Activated CD4-positive, CD25-positive, alpha-beta regulatory T cell treated with anti-CD3 and anti-CD28 coated beads, Interleukin-2, amount 50 U/mL, for 72 hours (primary cell): ENCODE measurements at places on chromosomes 11 and 22.

DNA sequence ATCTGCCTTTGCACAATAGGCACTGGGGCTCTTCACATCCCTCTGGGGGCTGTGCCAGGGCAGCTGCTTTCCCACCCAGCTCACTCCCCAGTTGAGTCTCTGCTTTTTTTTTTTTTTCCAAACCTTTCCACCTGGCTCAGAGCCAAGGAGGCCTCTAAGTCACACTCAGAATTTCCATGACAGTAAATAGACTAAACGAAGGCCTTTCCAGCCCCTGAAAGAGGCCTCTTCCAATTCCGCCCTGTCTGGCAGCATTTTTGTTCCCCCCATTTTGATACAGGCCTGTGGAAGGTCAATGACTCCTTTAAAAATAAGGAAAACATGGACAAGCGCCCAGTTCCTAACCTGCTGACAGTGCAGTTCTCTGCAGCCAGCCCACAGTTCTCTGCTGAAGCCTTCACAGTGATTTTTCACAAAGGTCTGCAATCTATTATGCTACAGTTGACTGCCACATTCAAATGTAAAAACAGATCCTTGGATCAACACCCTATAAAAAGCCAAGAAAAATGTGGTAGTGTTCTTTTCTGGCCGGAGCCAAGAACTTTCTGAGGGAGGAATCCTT lies 107.5 kb upstream of the SESN3 start:
- no peak for DNase-seq

- no peak for DNase-seq
Observed at GRCh38 chr11:29781268-29781667, 235.6 kb downstream of the KCNA4 start.

GRCh38 chr22:42962295-42963230 lies 52.4 kb downstream of the PACSIN2 start:
- DNase-seq, result no peak

DNA sequence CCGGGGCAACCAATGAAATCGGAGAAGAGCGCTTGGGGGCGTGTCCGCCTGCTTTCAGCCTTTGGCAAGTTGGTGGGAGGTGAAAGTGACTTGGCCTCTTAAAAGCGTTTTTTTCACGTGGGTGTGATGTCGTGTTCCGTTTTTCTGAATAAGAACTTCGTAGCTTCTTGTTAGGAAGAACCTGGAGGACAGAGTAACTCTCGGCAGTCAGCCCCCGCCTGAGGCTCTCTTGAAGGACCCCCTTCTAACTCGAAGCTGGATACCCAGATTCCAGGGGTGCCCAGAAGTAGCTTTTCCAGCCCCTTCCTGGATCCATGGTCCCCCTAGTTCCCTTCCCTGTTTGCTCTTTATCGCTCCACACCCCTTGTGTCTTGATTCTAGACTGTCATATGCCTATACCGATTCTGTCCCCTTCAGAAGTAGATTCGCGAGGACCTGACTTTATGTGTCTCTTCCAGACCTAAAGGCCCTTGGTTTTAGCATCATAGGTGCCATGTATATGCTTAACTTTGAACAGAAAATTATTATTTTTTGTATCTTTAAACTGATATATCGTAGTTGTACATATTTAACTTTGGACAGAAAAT lies 915 bp upstream of the OSBP start:
- no peak for DNase-seq

- no peak for DNase-seq
Observed at GRCh38 chr22:35367331-35367886, 13.5 kb upstream of the HMOX1 start.

DNA sequence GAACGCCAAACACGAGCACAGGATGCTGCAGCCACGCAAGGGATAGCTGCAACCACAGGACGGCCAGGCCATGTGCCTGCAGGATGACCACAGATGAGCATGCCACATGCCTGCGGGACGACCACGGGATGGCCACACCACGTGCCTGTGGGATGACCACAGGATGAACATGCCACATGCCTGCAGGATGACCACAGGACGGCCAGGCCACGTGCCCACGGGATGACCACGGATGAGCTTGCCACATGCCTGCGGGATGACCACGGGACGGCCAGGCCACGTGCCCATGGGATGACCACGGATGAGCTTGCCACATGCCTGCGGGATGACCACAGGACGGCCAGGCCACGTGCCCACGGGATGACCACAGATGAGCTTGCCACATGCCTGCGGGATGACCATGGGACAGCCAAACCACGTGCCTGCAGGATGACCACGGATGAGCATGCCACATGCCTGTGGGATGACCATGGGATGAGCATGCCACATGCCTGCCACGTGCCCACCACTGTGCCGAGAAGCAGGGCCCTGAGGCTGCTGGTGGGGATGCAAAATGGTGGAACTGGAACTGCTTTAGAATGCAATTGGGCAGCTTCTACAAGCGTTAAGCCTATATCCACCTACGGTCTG lies 12.8 kb upstream of the MOB2 start:
- no peak for DNase-seq

DNA sequence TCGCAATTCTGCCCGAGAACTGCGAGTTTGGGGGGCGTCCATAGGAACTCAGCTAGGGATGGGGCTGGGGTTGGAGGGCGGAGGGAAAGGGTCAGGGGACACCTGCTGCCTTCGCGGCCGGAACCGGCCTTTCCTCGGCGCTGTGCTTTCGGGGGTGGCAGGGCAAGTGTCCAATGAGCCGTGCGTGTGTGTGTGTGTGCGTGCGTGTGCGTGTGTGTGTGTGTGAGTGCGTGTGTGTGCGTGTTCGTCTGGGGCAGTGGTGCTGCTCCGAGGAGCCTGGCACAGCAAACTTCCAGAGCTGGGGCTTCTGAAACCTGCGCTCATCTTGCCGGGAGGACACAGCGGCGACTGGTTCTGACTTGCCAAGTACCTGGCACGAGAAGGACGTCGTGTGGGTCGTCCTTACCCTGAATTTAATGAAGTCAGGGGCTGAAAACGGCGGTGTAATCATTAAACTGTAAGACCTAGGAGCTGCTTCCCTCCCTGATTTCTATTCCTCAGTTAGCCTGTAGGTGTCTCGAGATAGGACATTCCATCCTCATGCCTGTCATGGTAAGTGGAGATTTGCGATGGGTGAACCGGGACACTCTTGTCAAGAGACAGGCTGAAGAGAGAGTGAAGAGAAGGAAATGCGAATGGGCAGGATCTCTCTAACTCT lies 27.0 kb upstream of the AMOTL1 start:
- DNase-seq, result no peak

- no peak for DNase-seq
Observed at GRCh38 chr11:65305501-65306268, 9.0 kb upstream of the CDC42EP2 start.

GRCh38 chr11:115564851-115565250 lies 60.6 kb upstream of the CADM1 start:
- DNase-seq, result no peak

DNA sequence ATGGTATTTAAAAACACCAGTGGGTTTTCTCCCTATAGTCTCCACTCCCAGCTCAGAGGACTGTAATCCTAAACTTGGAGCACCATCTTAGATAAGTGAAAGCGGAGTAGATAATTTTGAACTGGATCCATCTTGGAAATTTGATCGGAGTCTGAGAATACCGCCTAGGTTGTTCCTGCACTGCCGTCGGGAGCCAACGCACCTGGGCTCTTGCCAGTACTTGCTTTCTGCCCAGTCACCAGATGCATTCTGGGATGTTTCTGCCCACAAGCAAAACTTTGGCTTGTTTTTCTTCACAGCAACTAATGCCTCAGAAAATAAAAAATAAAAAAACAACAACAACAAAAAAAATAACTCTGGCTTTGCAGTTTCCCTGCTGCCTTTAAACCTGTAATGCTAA lies 113.0 kb upstream of the MTMR2 start:
- no peak for DNase-seq

DNA sequence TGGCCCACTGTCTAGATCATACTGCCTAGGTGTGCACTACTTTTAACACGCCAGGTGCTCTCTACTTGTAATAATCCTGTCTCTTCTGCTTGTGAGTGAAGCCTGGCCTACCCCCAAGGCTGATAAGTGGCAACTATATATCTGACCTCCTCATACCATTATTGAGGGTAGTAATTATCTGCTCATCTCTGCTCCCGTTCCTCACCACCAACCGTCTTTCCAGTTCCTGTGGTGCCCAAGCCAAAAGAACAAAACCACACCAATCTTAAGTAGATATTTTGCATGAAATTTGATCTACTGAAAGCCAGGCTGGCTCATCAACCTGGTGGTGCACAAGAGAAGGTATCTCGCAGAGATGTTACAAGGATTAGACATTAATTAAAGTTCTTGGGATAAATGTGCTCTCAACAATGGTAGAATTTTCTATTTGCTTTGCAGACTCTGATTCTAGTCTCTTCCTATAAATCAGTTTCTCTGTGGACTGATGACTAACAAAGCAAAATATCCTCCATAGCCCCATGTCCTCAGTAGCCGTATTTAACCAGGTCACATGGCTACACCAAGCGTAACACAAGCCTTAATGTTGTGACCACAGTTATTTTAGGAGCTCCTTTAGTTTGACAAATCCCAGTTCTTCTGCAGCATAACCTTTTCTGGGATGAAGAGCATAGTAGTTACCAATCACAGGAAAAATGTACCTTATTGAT lies 267.2 kb downstream of the NTM start:
- no peak for DNase-seq

- no peak for DNase-seq
Observed at GRCh38 chr11:96306600-96306932, 36.4 kb downstream of the MAML2 start.

- no peak for DNase-seq
Observed at GRCh38 chr11:104361975-104362374, 198.0 kb upstream of the PDGFD start.

- no peak for DNase-seq
Observed at GRCh38 chr11:83611600-83611999, 325.4 kb upstream of the CCDC90B start.

- DNase-seq, result no peak
Observed at GRCh38 chr22:16824716-16825687, at the start of gene XKR3. XKR3 (minus strand) TSS chr22:16825411; CDS start chr22:16808073, 17,338 bp downstream.

DNA sequence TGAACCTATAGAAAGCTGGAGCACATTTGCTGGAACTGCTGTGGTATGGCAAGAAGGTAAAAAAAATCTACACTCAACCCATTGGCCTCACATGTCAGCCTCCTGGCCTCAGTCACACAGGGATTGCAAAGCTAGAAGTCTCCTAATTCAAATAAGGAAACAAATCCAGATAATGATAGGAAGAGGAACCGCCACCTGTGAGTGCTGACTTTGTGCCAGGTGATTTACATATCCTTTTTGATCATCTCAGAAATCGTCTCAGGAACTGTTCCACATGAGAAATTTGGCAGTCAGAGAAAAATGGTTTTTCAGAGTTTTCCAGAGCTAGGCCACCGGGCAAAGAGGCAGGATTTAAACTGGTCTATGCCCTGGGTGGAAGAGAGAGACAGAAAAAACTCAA lies 986 bp downstream of the NLRP10 start:
- no peak for DNase-seq

- DNase-seq, result no peak
Observed at GRCh38 chr22:49281467-49282340, 546.0 kb downstream of the BRD1 start.

DNA sequence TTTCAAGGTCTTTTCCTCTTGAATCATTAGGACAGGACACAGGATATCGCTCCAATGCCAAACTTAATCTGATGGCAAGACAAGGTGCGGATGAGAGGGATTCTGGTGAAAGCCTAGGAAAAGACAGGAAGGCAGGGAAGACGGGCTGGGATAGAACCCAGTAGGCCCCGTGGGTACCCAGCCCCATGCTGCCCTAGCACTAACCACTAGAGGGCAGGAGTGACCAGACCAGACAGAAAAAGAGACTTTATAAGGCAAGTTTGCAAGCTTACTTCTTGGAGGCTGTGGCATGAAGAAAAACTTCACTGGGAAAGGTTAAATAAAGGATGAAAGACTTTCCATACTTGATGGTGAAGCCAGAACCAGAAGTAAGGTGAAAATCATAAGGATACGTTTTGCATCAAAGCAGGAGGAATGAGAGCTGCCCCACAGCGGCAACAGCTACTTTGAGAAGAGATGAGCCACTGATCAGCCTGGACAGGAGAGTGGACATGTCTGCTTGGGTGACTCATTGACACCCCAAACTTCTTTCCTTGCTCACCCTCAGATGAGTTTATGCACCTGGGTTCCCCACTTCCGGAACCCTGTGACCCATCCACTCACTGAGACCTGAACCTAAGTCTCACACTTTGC lies 39.8 kb downstream of the SYN3 start:
- DNase-seq, result peak; percentile 53

DNA sequence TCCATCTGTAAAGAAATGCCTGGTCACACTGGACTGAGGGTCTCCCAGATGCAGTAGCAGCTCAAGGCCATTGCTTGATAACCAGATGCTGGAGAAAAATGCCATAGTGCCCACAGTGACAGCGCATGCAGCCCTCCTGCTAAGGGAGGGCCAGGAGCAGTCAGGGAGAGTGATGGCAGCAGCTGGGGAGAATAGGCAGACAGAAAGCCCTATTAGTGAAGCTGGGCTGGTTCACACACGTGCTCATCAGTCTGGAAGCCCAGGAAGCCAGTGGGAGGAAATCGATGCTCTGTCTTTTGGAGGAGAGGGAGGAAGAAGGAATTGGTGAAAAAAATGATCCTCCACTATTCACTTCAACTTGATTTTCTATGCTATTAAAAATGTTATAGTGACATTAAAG lies 82.9 kb downstream of the OSBP2 start:
- no peak for DNase-seq

DNA sequence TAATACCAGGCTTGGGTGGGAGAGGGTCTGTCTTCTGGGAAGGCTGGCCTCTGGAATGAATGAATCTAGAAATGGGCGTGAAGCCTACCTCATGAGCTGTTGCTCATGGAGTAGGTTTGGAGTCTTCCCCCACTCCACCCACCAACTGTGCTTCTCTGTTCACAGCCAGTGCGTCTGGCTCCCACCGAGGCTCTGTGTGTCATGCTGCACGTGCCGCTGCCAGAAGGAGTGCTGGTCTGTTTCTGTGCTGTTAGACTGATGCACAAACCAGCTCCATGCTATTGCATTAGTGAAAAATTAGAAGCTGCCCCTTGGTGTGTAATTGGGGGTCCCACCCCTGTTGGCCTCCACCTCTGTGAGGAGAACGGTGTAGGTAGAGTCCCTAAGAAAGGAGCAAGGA lies 132.3 kb upstream of the PARVA start:
- no peak for DNase-seq

DNA sequence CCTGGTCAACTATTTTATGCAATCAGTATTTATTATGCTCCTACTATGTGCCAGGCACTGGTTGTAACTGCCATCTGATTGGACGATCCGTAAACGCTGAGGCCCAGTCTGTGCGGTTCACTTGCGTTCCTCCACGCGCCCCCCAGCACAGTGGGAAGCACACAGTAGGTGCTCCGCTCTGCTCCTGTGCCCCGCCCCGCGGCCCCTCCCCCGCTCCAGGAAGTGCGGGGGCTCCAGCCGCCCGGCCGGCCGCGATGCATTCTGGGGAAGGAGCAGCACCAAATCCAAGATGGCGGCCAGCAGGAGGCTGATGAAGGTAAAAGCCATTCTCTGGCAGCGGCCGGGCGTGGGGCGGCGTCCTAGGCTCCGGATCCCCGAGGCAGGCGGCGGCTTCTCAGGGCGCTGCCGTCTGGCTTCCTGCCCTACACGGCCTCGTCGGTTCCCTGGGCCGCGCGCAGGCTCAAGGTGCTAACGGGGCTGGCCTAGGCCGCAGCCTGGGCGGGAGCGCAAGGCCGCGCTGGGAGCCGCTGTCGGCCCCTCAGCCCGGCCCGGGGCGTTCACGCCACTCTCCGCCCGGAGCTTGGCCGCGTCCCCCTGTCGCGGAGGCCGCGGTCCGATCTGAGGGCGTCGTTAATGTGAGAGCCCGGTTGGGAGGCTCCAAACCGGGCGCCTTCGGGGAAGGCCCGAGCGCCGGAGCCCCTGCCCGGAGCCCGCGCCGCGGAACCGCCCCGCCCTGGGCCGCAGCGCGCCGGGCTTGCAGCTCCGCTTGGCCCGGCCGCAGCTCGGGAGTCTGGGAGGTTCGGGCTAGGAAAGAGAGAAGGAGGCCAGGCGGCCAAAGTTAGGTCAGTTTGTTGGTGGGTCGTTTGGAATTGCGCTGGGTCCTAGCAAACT lies at the start of gene UBE2L3:
Gene UBE2L3 (plus strand): TSS at position 259 of the 891 bp plus-strand sequence. CDS start 31 bp downstream, at position 290.
- peak; percentile 92 for DNase-seq
